ENCODE measurements at places on chromosomes 7 and 10. TPM values are rescaled to one million over a fixed set of nuclear protein-coding genes. Genes with fewer than 3 reads are reported as not detected.

DNA sequence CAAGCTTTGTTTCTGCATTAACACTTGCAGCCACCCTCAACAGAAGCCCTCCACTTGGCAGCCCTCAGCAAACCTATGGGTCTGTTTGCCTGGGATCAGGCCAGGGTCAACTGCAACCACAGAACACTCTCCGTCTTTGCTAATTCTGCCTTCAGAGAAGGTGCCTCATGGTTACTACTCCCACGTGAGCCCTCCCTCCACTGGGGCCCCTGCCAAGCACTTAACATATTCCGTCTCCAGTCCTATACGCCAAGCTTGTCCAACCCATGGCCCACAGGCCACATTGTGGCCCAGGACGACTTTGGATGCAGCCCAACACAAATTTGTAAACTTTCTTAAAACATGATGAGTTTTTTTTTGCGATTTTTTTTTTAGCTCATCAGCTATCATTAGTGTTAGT, 54.7 kb downstream of the HSPA12A start:
- no peak for DNase-seq

VPS37D gene
- polyA plus RNA-seq = 6.1 TPM

GRCh38 chr10:3491571-3491970, 293.4 kb downstream of the KLF6 start:
- DNase-seq = no peak

GRCh38 chr7:159094023-159094740, 50.5 kb downstream of the VIPR2 start:
- no peak for DNase-seq

- peak; percentile 76 for DNase-seq
These were observed 59.3 kb upstream of the BMPER start for GRCh38 chr7:33845991-33846509.

DNA sequence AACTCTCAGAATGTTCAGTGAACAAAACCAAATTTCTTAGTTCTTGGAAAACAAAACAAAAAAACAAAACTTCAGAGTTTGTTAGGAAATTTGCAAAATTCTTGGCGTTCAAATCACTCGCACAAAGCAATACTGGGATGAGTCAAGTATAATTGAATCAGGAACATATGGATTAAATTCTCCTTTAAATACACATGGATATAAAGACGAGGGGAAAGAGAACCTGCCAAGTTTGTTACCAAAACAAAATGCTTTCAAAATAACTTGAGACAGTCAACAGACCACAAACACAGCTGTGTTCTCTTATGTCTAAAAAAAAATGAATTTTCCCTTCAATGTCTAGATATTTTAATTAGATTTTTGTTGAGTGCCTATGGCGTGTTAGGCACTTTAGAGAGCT, 93.5 kb upstream of the MPP7 start:
- DNase-seq = no peak

DNA sequence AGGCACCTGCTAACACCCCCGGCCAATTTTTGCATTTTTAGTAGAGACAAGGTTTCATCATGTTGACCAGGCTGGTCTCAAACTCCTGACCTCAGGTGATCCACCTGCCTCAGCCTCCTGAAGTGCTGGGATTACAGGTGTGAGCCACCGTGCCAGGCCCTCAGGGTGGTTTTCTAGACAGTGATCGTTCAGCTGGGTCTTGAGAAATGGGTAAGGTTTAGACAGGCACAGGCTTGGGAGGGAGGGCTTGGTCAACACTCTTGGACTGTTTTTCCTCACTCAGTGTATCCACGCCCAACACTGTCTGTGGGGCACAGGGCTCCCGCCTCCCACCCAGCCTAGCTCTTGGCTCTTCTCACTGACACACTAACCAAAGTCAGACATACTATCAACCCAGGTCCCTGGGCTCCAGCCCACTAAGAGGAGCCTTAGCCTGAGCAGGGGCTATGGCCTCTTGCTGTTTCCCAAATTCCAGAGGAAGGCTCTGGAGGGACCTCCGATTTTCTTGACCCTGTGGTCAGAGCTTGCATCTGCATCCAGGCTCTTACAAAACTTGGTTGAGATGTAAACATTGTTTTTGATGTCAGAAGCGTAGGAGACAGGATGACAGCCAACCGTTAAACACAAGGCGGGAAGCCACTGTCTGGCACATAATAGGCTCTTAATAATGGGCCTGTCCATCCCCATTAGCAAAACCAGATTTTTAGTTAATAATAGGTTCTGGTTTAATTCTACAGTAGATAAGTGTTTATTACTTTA, 143.9 kb downstream of the PRKAG2 start:
- no peak for DNase-seq

DNA sequence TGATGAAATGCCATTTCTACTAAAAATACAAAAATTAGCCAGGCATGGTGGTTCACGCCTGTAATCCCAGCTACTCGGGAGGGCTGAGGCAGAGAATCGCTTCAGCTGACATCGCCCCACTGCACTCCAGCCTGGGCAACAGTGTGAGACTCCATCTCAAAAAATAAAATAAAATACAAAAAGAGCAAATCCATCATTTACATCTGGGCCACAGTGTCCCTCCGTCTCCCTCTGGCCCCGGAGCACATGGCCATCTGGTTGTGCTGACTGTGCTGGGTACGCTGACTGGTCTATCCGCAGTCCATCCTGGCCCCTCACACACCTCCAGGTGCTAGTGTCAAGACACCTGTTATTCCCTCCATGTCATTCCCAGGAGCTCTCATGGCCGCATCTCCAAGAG, 42.1 kb downstream of the KCNH2 start:
- no peak for DNase-seq

DNA sequence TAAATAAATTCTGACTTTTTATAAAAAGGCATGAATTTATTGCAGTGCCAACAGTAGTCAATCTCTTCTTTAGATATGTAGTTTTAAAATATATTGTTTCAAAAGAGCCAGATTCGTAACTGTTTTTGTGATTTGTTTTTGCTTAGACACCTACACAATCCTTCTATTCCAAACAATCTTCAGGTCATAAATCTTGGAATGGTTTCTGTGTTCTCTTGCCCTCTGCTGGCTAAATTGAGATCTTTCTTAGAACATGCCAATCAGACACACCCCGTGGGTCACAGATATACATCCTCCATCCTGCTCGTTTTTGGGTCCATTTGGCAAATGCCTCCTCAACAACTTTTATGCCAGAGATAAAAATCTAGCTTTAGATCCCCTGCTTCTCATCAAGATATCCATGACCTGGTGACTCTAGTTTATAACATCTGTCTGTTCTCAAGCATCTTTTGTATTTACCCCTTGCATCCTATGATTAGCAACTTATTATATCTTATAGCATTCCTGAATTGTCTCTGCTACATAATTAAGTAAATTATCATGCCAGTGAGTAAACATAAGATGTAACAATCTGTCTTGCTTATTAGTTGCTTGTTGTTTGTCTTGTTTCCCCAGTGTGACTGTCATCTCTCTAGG, 35.3 kb upstream of the IFRD1 start:
- DNase-seq = no peak

DNA sequence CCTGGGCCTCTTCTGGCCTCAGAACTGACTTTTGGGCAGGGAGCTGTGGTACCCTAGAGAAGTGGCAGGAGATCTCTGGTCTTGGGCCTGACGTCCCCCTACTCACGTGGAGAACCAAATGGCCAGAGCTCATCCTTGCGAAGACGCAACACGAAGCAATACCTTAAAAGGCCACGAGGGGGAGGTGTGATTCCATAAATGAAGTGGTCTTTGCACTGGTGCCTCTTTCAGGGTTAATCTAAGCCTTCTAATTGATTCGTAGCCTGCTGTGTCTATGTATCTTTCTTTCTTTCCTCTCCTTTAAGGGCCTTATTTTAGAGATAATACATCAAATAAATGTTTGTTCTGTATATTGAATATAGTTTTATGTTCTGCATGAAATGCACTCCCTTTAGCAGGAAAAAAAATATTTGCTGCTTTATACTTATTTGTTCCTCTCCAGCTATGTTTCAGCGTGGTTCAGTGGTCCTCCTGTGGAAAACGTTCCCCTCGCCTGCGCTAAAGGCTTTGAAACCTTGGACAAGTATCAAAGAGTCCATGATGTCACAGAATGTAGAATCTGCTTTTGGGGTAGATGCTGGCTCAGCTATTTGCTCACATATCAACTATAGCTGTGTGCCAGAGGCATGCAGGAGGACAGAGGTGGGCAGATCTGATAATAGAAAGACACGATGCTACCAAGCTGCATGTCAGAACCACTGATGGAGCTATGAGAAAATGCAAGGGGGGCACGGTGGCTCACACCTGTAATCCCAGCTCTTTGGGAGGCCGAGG, 41.0 kb downstream of the STRA8 start:
- DNase-seq = peak; percentile 42

- DNase-seq = no peak
These were observed 83.3 kb downstream of the PLCE1 start for GRCh38 chr10:94077042-94077441.

GNB2 gene
- polyA plus RNA-seq = 18.9 TPM

RPEL1 gene
- polyA plus RNA-seq = not detected

- no peak for DNase-seq
These were observed 886.7 kb upstream of the SORCS1 start for GRCh38 chr10:108051218-108051617.

DNA sequence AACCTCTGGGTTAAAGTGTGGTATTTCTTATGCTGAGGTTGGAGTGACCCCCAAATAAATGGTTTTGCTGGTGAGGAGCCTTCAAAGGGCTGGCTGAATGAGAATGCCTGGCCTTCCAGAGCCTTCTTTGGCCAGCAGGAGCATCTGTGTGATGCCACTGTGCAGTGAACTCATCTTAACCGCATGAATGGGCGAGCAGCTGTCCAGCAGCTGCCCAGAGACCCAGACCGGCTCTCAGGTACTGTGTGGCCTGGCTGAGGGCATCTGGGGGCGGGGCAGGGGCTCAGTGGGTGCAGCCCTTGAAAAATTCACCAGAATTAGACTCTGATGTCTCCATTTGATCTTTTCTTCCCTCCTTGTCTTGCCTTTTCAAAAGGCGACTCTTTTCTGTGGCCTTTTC, 59.0 kb downstream of the SYPL1 start:
- DNase-seq = no peak

PDE1C gene
- polyA plus RNA-seq = 11.8 TPM

- DNase-seq = peak; percentile 21
These were observed 123.7 kb downstream of the VIPR2 start for GRCh38 chr7:159020987-159021386.

SEMA3C gene
- polyA plus RNA-seq = 53.5 TPM

ATOH7 gene
- polyA plus RNA-seq = 0.16 TPM

MDH2 gene
- 84.5 TPM for polyA plus RNA-seq

GRCh38 chr7:36598054-36598674, 126.1 kb downstream of the AOAH start:
- no peak for DNase-seq

XRCC2 gene
- polyA plus RNA-seq = 0.69 TPM

- no peak for DNase-seq
These were observed 174.6 kb upstream of the SVIL start for GRCh38 chr10:29809383-29809782.

ADAMTS14 gene
- polyA plus RNA-seq = 0.75 TPM

DNA sequence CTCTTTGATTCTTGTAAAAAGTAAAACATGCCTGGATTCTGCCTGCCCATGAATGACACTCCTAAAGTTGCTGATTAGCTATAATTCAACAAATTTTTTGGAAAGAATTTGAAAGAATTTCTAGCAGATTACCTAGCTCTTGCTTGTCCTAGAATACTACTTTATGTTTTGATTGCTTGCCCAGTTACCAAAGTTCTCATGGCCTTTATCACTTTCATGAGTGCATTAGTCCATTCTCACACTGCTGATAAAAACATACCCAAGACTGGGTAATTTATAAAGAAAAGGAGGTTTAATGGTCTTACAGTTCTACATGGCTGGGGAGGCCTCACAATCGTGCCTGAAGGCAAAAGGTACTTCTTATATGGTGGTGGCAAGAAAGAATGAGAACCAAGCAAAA, 1137.3 kb downstream of the SORCS1 start:
- no peak for DNase-seq

DNA sequence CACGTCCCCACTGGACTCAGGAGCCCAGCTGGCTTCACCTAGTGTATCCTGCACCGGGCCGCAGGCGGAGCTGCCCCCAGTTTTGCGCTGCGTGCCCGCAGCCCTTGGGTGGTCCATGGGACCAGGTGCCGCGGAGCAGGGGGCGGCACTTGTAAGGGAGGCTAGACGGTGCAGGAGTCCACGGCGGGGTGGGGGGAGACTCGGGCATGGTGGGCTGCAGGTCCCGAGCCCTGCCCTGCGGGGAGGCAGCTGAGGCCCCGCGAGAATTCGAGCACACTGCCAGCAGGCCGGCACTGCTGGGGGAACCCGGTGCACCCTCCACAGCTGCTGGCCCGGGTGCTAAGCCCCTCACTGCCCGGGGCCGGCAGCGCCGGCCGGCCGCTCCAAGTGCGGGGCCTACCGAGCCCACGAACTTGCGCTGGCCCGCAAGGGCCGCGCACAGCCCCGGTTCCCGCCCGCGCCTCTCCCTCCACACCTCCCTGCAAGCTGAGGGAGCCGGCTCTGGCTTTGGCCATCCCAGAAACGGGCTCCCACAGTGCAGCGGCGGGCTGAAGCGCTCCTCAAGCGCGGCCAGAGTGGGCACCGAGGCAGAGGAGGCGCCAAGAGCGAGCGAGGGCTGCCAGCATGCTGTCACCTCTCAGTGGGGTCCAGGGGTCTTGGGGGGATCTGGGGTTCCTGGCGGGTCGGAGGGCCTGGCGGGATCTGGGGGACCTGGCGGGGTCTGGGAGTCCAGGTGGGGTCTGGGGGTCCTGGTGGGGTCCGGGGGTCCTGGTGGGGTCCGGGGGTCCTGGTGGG, 81.4 kb downstream of the VIPR2 start:
- DNase-seq = no peak

DNA sequence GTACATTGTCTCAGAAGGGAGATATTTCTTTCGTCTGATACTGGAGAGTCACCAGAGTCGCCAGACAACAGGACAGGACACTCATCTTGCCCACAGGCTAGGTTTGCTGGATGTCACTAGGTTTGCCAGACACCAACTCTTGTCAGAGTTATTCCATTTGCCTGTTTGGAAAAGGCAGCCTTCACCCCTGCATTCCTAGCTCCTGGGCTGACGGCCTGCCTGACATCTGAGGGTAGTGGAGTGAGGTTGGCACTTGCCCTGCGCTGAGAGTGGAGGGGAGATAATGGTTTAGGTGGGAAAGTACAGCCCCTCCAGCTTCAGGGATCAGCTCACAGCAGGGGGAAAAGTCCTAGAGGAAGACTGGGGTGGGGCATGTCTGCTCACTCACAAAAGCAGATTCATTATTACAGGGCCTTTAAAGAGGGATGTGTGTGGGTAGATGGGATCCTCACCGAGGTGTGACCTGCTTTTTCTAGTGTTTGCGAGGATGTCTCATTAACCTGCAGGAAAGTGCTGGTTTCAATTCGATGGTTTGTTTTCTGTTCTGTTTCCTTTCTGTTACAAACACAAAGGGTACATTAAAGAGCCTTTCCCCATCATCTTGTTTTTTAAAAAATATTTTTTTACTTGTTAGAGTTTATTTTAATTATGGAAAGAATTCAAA, 79.3 kb upstream of the TNS3 start:
- DNase-seq = no peak

DNA sequence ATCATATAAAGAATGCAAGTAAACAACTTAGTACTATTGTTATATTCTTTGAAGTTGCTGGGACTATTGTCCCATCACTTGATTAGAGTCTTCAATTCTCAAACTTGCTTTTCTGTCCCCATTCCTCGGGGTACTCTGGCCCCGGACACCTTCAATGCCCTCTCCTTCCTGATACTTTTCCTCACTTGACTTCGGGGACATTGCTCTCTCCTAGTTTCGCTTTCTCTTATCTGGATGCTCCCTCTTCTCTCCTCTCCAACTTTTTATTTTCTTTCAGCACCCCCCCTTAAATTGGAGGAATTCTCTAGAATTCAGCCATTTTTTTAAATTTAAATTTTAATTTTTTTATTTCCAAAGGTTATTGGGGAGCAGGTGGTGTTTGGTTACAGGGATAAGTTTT, 10.6 kb upstream of the OPTN start:
- DNase-seq = no peak

Measured in ovary (tissue), 10 donors.